ENCODE measurements at places on chromosomes 1 and 21.
A peak's percentile ranks its signal among the peaks of the same experiment; 100 is the strongest.

GRCh38 chr1:17586172-17586964 is 46.9 kb downstream of the ARHGEF10L start:
- DNase-seq: no peak

GRCh38 chr1:172914501-172915144 is 136.1 kb downstream of the TNFSF18 start:
- no peak for DNase-seq

DNA sequence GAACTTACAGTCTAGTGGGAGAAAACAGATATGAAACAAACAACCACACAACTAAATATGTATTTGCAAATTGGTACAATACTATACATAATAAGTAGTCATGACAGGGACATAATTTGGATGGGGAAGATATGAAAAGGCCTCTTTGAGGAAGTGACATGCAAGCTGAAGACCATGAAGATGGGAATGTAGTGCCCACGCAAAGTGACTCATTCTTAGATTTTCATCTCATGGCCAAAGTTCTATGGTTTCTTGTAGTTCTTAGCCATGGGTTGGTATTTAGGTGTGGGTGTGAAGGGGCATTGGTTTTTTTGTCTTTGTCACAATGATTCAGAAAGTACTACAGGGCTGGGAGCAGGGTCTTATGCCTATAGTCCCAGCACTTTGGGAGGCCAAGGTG is 105.4 kb upstream of the FAM78B start:
- DNase-seq: no peak

- DNase-seq: peak; percentile 85
Measured at GRCh38 chr21:29293495-29293894, 5.2 kb upstream of the BACH1 start.

- DNase-seq: no peak
Measured at GRCh38 chr1:106278716-106279115, 777.8 kb upstream of the PRMT6 start.

DNA sequence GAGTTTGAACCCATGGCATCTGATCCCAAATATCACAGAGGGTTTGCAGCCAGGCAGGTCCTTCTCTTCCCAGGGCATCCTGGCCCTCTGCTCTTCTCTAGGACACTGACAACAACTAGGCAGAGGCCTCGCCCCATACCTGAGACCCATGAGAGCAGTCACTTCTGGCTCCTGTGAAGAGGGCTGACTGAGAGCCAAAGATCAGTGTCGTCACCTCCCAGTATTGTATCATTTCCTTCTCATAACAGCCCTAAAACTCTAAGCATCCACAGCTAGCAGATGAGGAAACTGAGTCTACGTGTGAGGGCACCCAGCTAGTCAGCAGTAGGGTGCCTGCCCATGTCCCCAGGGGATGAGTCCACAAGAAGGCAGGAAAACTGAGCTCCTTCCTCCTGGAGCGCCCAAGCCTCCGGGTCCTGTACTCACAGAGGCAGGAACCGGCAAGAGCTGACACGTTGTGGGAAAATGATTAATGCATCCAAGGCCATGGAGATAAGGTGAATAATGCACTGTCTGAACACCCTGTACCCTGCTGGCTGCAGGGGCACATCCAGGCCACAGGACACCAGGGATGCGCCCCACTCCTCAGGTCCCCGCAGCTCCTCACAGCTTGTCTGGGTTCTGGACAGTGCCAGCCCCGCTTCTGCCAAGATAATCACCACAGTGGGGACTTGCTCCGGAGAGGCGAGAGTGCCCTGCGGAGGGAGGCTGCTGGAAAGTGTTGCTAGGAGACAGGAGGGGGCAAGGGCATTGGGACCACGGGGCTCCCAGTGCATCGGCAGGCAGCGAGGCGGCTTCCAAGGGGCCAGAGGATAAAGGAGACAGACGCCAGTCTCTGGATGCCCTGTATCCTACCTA is 340.0 kb downstream of the NPHP4 start:
- no peak for DNase-seq

GRCh38 chr1:31786366-31787060 is 22.4 kb upstream of the ADGRB2 start:
- no peak for DNase-seq

DNA sequence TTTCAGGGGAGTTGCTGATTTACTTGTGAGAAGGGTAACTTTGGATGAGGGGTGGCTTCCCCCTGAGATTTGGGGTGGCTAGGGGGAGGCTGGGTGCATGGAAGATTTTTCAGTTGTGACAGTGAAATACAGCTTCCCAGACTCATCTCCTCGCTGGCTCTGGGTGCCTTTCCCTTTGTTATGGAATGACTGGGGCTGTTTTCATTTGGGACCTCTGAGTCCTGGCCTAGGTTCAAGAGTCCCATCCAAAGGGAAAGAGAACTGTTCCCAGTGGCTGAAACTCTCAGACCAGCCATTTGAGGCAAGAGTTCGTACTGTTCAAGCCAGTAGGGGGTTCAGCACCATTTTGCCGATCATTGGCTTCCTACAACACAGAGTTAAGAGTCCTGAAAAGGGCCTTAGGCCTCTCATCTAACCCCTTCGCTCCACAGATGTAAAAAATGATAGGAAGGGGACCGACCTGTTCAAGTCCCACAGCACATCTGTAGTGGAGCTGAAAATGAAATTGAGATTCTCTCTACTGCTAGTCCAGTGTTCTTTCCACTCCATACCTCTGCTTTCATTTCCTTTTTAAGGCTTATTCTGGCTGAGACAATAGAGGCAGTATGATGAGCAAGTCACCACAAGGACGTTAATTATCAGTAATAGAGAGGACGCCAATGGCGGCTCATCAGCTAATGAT is 958 bp downstream of the DDR2 start:
- no peak for DNase-seq

GRCh38 chr1:57258557-57259325 is 165.1 kb downstream of the DAB1 start:
- no peak for DNase-seq

GRCh38 chr1:59298026-59298583 is 1.2 kb downstream of the FGGY start:
- DNase-seq: no peak
